Neural progenitor cell (in vitro differentiated cells): ENCODE measurements at places on chromosomes 6 and 20.

DNA sequence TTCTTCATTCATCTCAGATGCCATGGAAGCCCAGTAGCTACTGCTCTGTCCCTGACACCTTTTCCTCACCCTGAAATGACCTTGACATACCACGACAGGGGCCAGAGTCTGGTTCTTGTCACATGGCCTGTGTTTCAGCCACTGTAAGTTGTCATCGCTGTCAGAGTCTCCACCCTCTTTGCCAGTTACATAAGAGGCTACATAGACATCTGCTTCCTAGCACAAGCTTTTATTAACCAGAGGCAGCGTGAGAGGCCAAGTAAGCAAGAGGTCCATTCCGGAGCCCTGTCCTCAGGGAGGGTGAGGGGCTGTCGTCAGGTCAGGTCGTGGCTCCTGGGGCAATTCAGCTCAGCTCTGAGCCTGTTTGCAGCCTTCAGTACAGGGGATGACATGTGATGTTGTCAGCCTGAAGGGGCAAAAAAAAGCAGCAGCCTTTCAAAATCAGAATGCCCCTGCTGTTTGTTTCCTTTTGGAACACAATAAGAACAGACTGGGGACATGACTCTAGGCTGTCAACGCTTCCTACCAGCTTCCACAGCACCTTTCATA is 146.3 kb downstream of the MTFR2 start:
- peak; percentile 42 for DNase-seq

DNA sequence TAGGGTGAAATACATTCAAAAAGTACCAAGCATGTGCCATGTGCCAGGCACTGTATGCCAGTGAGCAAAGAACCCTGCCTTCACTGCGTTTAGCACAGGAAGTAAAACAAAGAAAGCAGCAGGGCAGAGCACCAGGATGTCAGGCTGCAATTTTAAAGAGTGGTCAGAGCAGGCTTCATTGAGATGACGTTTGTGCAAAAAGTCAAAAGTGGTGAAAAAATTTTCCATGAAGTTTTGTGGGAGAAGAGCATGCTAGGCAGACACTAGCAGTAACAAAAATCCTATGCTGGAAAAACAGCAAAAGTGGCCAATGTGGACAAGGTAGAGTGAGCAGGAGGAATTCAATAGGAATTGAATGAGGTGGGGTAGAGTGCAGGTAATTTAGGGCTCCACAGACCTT is 31.3 kb downstream of the AKIRIN2 start:
- no peak for DNase-seq

- no peak for DNase-seq
Measured at GRCh38 chr6:106005954-106006353, 80.2 kb upstream of the PRDM1 start.

GRCh38 chr6:134956032-134956431 is 6.1 kb upstream of the ALDH8A1 start:
- no peak for DNase-seq

DNA sequence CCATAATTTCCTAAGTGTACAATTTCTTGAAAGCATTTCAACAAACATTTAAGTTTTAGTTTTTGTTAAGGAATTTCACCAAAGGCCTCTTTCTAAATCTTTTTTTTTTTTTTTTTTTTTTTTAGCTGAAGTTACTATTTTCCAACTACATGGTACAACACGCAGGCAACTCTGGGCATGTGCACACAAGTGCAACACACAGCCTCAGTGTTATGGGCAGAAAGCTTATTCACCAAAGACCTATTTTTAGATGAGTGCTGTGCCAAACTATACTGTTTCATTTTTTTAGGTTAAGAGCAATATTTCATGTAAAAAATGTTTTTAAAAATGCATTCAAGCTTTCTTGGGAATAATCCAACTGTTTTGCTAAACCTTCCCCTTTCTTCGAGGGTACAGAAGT is 42.0 kb upstream of the MAP3K4 start:
- no peak for DNase-seq

GRCh38 chr6:159151266-159151855 is 17.8 kb upstream of the FNDC1 start:
- DNase-seq = peak; percentile 50
